ENCODE measurements at places on chromosomes 7 and 10. TPM values are rescaled to one million over a fixed set of nuclear protein-coding genes. Genes with fewer than 3 reads are reported as not detected.
A peak's percentile ranks its signal among the peaks of the same experiment; 100 is the strongest.

Gene DMTF1
- total RNA-seq = 38.9 TPM

Gene CPXM2
- total RNA-seq = 0.26 TPM

Gene OR2A1
- total RNA-seq = under 0.01 TPM

- DNase-seq = no peak
Observed at GRCh38 chr7:10934292-10934691, 39.4 kb upstream of the PHF14 start.

DNA sequence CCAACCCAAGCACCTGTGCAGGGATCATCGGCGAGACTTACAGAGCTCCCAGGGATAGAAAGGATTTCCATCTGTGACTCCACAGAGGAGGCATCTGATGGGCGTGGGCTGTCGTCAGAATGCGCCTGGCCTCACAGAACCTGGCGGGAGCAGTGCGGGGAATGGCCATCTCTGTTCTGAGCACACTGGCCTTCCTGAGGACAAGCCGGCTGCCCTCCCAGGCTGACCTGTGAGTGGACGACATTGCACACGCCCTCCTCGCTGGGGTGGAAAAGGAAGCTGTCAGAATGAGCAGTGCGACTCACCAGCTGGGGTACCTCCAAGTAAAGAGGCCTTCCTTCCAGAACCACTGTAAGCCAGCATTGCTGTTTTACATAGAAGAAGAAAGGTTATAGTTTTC is 234.6 kb upstream of the PITRM1 start:
- no peak for DNase-seq

- DNase-seq = no peak
Observed at GRCh38 chr7:25653384-25653783, 425.1 kb upstream of the NPVF start.

DNA sequence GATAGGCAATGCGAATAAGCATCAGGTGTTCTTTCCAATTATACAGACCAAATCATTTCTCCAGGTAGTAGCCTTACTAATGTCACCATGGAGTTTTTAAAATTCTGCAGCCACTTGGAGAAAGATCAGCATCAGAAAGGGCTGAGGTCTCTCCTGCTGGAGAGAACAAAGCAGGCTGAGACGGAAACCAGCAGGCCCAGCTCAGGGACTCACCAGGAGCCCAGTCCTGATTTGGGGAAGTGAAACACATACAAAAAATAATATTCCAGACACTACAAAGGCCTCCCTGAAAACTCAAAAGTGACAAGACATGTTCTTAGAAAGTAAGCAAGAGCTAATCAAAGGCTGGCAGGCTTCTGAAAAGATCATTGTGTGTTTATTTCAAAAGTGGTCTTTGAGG is 207.1 kb upstream of the GHITM start:
- no peak for DNase-seq

DNA sequence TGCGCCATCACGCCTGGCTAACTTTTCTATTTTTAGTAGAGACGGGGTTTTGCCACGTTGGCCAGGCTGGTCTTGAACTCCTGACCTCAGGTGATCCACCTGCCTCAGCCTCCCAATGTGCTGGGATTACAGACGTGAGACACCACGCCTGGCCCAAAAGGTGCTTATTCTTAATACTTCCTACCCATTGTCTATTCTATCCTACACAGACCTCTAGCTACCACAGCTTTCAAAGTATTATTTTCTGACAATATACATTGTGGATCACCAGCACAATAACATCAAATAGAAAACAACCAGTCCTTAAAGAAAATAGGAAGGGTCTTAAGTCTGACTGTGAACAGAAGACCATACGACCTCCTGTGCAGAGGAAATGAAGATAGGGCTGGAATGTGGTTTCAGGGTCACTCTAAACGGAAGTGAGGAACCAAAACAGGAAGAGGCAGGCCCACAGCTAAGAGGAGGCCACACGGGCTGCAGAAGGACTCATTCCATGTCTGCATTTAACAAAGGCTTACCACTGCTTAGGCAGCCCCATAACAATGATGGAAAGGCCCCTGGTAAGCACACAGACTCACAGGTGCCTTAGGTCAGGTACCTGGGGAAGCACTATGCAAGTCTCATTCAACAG is 115.2 kb downstream of the ZFAND4 start:
- DNase-seq = peak; percentile 9

DNA sequence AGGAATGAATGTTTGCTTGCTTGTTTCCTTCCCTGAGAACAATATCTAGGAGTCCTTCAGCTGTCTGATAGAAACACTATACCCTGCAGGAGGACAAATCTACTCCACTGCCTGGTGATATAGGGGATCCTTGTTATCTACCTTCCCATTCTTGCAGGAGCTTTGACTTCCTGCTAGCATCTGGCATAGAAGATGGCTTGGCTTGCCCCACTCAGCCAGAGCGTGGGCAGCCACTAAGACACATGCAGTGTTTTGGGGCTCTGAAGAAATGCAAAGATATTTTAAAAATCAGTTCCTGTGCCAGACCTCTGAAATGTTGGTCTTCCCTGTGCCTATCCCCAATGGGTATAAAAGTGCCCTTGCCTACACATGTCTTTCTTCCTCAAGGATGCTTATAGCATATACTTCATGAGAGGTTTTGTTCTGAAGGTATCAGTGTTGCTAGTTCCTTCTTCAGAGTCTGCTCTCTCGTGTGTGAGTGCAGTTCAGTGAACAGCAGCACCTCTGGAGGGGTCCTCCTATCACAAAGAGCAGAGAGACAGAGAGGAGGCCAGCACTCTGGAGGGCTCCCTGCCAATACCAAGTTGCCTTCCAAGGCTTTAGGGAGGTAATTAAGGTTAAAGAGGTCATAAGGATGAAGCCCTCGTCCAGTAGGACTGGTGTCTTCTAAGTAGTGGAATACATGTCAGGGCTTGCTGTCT is 149.1 kb upstream of the CALCR start:
- DNase-seq = no peak

- no peak for DNase-seq
Observed at GRCh38 chr10:117137031-117137910, 799 bp downstream of the VAX1 start.

DNA sequence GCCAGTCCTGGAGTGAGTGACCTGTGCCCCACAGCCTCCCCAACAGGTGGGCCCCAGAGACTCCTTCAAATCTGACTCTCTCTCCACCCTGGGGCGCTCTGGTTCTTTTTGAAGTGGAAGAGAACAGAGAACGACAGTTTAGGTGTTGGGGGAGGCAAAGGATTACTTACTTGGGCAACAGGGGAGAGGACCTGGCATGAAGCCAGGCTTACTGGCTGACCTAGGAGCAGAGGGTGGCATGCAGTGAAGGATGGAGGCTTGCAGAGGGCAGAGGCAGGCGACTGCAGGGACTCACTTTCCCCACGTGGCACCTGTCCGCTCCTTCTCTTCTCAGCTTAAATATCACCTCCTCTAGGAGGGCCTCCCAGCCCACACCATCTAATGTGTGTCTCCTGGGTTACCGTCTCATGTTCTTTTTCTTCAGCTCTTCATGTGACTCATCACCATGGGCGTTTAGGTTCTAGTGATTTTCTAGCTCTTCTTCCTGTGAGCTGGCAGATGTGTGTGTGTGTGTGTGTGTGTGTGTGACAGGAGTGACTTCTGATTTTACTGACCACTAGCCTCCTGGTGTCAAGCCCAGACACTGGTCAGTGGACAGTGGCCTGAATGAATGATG is 15.5 kb downstream of the LZTS2 start:
- DNase-seq = no peak

DNA sequence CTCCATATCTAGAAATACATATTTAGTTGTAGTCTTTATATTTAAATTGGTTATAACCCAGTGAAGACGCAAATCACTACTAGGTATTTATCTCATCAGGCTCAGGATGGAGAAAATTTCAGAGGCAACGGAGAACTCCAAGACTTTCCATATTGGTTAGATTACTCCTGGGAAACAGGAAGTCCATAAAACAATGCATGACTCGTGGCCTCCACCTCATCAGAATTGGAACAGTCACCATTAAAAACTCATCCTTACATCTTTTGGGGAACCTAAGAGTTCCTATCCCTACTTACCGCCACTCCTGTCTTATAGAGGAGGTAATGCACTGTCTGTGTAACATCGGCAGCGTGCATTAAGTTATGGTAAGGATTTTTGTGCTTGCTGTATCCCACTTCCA is 177.6 kb downstream of the PPP1R17 start:
- DNase-seq = no peak

- DNase-seq = peak; percentile 51
Observed at GRCh38 chr7:50869108-50869725, 86.5 kb upstream of the GRB10 start.

DNA sequence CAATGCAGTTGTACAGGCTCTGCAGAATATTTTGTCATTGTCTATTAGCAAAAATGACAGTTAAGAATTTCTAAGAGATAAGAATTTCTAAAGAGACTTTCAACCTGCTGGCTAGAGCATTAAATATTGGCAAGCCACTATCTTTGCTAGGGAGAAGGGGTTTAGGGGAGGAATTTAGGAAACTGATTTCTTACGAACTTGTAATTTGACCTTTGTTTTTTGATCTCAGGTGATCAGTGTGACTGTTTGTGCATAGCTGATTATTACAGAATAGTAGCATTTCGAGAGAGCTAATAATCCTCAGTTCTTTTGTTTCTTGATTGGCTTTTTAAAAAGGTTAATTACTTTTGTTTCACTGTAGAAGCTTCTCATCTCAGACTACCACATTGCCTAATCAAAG is 68.1 kb downstream of the ST7 start:
- DNase-seq = no peak

DNA sequence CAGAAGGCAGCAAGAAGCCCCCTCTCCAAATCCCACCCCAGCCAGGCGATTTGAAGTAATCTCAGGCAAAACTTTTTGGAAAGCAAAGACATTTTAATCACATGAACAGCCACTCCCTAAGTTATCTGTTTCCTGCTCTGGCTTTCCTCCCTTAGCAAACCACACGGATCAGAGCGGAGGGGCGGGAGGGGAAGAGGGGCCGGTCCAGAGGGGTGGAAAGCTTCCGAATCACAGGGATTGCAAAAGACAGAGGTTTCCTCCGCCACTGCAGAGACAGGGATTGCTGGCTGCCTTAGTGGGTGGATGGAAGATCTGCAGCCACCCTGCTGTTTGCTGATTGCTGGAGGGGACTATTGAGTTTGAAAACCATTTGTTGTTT is 41.2 kb downstream of the ZCCHC24 start:
- DNase-seq = peak; percentile 24

GRCh38 chr10:90788968-90789367 is 68.9 kb downstream of the HTR7 start:
- no peak for DNase-seq

GRCh38 chr7:70797109-70797514 is 334.8 kb upstream of the GALNT17 start:
- DNase-seq = no peak

DNA sequence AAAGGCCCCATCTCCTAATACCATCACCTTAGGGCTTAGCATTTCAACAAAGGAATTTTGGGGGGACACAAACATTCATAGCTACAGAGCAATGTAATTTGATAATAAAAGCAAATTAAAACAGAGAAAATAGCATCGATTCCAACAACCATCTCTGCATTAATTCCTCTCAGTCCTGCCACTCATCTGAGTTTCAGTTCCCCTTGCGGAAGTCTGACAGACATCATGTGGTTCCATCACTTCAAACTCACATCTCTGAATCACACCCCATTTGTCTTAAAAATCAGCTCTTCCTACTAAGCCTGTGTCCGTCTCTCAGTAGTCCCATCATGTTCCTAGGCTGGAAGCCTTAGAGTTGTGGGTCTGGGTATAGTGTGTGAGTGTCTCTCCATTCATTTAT is 3.6 kb downstream of the ADCK2 start:
- no peak for DNase-seq

DNA sequence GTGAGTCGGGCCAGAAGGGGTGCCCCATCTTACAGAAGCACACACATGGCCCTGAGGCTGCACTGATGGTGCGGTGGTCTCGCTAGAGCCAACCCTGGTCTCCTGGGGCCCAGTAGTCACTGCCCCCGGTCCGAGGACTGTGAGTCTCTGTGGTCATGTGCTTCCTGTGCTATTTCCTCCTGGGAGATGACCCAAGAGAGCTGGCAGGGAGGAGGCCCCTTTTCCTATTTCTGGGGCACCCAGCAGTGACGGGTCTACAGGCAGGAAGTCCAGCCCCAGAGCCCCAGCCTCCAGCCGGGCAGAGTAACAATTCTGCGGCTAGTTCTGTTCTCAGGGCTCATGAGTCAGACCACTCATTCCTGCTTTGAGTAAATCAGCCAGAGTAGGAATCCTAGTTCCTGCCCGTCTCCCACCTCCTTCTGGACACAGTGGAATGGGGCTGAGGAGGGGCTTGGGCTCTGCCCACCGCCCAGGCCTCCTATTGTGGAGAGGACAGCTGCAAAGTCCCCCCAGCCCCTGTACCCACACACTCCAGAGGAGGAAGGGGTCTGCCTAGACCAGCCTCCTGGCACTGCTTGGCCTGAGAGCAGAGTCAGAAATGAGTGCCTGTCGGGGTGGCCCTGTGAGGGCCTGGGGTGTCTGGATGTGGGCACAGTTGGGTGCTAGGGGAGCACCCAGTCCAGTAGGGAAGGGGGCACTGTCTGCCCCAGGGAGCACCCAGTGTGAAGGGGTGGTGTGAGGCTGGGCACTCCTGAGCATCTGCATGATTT is 80.5 kb upstream of the PPIF start:
- peak; percentile 95 for DNase-seq

GRCh38 chr7:2717293-2718261 is 29.6 kb downstream of the AMZ1 start:
- peak; percentile 54 for DNase-seq

DNA sequence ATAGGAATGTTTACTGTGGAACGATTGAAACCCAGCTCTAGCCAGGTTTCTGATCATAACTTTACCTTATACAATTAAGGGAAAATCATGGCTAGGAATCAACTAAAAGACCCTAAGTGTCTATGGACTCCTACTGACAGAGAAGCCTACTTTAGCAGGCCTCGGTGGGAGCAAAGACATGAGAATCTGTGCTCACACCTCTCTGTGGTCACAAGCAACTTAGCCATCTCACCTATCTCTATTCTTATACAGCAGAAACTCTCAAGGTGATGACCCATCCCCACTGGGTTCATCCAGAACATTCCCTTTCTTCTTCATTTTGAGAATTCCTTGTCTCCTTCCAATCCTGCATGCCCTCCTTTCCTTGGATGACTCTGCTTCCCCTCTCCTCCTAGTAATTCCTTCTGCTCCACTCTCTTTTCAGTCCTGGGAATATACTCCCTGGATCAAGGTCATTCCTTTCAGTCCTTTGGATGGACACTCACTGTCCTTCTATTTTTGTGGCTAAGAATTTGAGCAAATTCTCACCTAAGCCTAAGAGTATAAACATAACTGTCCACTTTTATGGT is 2.9 kb downstream of the BLNK start:
- DNase-seq = no peak

GRCh38 chr10:52778511-52779392 is 6.2 kb upstream of the MBL2 start:
- DNase-seq = peak; percentile 47

Measured in dermis microvascular lymphatic vessel endothelial cell (primary cell).